LHCN-M2 (cell line): ENCODE measurements at places on chromosomes 16 and 17. TPM values are rescaled to one million over a fixed set of nuclear protein-coding genes. Genes with fewer than 3 reads are reported as not detected.
A peak's percentile ranks its signal among the peaks of the same experiment; 100 is the strongest.

Gene CDC6
- 43.2 and 46.6 TPM in 2 replicates for total RNA-seq

Gene EVI2A
- total RNA-seq = 38.0 and 53.9 TPM in 2 replicates

DNA sequence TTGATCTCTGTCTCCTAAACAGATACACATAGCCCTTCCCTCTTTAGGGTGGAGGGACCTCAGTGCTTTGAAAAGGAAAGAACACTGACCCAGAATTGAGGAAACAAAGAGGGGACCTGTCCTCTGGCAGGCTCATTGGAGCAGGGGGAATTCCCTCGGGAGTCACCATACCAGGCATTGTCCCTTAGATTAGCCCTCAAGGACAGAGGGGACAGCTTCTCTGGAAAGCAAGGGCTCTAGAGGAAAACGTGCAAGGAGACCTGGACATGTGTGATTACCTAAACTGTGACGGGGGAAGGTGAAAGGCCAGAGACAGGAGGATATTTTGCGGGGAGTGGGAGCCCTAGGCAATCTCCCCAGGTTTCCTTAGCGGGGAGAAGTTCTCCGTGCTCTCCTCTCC, 7.6 kb upstream of the FZD2 start:
- DNase-seq = no peak

- peak; percentile 63 for DNase-seq
These were observed 8.5 kb downstream of the ELMO3 start for GRCh38 chr16:67207249-67208091.

DNA sequence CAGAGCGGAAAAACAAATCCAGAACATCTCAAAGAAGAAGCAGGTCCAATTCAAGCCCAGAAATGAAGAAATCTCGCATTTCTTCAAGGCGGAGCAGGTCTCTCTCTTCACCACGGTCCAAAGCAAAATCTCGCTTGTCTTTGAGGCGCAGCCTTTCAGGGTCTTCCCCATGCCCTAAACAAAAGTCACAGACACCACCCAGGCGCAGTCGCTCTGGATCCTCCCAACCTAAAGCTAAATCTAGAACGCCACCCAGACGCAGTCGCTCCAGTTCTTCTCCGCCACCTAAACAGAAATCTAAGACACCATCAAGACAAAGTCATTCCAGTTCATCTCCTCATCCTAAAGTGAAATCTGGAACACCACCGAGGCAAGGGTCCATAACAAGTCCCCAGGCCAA, 10.3 kb downstream of the SRRM2 start:
- DNase-seq = no peak

DNA sequence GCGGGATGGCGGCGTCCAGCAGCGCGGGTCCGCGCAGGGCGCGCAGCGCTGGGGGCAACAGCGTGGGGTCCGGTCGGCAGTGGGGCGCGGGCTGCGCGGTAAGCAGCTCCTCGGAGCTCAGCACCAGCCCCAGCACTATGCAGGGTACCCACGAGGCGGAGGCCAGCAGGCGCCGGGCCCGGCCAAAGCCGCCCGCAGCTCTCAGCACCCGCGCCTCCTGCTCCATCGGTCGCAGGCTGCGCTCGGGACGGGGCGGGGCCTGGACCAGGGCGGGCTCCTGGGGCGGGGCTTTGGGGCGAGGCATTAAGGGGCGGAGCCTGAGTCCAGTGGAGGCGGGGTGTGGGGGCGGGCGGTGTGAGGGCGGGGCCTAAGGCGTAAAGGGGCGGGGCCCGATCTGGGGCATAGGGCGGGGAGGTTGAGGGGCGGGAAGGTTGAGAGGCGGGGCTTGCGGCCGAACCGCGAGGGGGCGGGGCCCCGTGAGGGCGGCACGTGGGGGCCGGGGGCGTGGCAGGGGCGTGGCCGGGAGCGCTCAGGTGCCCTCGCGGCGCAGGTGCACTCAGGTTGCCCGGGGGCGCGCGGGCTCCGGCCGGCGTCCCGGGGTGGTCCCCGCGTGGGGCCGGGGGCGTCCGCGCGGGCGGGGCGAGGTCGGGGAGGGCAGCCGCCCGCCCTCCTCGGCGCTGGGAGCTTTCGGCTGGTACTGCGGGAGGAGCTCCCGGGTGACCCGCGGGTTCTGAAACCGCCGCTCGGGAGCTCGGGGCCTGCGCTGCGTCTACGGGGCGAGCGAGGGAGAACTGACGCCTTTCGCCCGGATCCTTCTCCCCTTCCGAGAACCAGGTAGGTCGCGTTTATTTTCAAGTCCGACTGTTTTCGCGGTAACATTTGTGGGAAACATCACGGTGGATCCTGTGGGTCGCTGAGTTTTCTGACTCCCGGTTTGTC, 1.4 kb upstream of the SLC22A31 start:
- DNase-seq = peak; percentile 48

- DNase-seq = no peak
These were observed 989.7 kb downstream of the CDH11 start for GRCh38 chr16:64132190-64132589.

Gene TBX4
- total RNA-seq = not detected in 2 replicates

- peak; percentile 32 for DNase-seq
These were observed 6.2 kb upstream of the CRYBA1 start for GRCh38 chr17:29240477-29240876.

Gene SYCE1L
- total RNA-seq = 0.40 and 0.45 TPM in 2 replicates

DNA sequence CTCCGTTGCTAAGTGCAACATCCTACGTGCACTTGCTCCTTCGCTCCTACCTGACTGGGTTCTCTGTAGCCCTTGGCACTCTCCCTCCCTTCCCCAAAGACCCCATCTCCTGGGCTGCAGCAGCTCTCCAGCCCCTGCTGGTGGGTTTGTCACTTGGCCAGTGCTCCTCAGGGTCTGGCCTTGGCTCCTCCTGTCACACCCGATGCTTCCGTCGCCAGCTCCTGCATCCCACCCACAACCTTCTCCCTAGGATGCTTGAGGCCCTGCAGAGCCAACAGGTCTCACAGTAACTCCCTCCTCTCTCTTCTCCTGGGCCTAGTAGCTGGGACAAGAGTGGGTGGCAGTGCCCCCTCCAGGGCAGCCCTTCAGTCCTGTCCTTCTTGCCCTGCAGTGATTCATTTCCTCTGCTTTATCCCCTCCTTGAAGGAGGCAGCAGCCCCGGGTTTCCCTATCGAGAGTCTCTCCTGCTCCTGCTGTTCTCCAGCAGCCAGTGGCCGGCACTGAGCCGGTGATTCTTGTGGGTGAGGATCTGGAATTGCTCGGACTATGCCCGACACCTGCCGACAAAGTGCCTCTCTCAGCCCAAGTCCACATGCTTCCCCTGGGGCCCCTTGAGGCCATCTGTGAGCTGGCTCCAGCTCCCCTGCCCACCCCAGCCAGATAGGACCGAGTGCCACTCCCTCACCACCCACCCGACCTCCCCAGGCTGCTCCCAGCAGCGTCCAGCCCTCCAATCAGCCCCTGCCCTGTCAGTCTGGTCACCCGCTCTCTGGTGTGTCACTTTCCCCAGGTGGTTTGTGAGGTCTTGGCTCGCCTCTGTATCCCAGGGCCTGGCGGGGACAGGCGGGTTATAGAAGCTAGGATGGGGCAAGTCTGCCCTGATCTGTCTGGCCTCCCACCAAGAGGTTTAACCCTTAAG, 3.8 kb downstream of the LITAFD start:
- DNase-seq = peak; percentile 70

- DNase-seq = peak; percentile 66
These were observed 651 bp upstream of the EIF1 start for GRCh38 chr17:41687828-41688640.

- no peak for DNase-seq
These were observed 214.3 kb upstream of the TBX2 start for GRCh38 chr17:61185385-61185784.

GRCh38 chr17:63641692-63642448, 19.7 kb downstream of the MAP3K3 start:
- DNase-seq = no peak

DNA sequence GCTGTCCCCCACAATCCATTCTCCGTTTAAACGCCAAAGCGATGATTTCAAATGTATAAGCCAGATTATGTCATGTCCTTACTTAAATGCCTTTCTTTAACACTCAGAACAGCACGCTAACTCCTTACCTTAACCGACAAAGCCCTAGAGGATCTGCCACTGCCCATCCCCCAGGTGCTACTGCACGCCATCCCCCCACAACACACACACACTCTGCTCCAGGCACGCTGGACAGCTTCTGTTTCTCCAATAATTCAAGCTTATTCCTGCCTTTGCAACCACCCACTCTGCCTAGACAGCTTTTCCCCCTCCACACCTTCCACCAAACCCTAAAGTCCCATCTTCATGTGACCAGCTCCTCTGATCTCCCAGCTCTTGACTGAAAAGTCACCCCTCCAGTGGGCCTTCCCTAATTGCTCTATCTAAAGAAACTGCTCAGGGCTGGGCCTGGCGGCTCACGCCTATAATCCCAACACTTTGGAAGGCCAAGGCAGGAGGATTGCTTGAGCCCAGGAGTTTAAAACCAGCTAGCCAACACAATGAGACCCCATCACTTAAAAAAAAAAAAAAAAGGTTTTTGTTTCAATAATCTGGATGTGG, 38.9 kb upstream of the RPL38 start:
- DNase-seq = no peak

DNA sequence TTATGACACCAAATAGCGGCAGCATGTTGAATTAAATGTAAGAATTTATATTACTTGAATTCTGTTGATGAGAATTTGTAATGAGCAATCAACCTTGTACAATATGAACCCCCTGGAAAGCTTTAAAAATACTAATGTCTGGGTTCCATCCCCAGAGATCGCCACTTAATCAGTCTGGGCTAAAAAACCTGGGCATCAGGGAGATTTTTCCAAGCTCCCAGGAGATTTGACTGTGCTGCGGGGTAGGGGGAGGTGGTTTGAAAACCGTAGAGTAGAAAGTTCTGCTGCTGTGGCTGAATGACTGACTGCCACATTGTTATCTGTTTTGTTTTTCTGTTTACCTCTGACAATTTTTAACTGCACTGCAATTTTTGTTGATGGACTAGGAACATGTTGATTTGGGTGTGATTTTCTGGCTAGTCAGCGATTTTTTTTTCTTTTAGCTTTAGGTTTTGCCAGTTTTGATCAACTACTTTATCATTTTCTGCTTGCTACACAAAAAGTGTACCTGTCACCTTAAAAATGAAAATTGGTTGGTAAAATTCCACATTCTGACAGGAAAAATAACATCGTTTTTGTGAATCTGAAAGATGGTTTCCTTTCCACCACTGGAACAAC, 79.3 kb downstream of the PCTP start:
- no peak for DNase-seq

DNA sequence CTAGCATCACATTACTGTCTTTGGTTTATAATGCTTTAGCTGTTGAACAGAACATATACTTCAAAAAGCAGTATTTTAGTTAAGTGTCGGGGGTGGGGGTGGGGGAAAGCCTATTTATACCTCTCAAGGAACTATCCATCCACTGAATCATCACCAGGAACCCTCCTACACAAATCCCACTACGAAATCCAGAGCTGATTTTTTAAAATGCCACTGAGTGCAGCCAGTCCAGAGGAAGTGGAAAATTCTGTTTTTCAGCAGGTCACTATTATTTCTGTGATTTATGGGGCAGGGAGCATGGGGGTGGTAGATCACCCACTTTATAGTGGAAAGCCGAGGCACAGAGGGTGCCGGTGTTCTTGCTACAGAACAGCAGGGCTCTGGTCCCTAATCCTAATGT, 284.1 kb downstream of the SOX9 start:
- DNase-seq = peak; percentile 72

Gene RPUSD1
- total RNA-seq = 46.0 and 56.6 TPM in 2 replicates

DNA sequence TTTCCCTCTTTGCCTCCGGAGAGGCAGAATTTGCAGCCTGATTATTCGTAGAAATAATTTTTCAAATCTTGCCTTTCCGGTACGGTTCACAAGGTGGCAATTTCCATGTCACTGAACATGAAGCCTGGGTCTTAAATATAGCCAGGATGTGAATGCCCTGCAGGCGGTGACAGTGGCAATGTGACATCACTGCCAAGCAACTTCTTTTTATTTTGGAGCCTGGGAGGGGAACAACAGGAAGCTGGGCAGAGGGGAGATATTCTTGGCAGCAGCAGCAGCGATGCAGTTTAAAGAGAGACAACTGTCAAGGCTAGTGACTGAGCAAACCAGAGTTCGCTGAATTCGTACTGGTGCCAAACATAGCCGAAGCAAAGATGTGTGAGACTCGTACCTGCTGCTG, 171.1 kb downstream of the SNX29 start:
- DNase-seq = no peak

Gene SLC13A2
- total RNA-seq = not detected in 2 replicates

Gene MT1F
- total RNA-seq = not detected in 2 replicates

Gene RAB40B
- total RNA-seq = 15.6 and 17.9 TPM in 2 replicates

Gene TSPAN10
- 8.5 and 8.8 TPM in 2 replicates for total RNA-seq

Gene TBC1D3G
- total RNA-seq = not detected in 2 replicates

DNA sequence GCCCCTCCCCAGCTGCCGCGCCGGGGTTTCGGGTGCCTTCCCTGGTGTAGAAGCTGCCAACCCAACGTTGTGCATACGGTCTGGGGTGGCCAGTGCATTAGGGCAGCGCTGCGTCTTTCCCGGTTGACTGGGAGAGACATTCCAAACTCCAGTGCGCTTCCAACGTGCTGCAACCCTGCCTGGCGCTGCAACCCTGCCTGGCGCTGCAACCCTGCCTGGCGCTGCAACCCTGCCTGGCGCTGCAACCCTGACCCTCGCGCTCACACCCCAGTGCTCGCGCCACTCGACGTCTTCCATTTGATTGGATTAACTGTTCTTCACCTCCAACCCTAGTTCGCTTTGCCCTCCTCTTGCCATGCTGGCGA, 488 bp upstream of the HAP1 start:
- no peak for DNase-seq

Gene SOX15
- total RNA-seq = 0.96 and 2.0 TPM in 2 replicates

Gene PRR35
- 0.06 TPM in 1 of 2 replicates, not detected in the other for total RNA-seq

Gene DDX5
- total RNA-seq = 371 and 663 TPM in 2 replicates

- DNase-seq = no peak
These were observed 201.7 kb upstream of the PSMD7 start for GRCh38 chr16:74094962-74095361.

GRCh38 chr17:35210741-35211140, 16.5 kb upstream of the SLC35G3 start:
- no peak for DNase-seq

DNA sequence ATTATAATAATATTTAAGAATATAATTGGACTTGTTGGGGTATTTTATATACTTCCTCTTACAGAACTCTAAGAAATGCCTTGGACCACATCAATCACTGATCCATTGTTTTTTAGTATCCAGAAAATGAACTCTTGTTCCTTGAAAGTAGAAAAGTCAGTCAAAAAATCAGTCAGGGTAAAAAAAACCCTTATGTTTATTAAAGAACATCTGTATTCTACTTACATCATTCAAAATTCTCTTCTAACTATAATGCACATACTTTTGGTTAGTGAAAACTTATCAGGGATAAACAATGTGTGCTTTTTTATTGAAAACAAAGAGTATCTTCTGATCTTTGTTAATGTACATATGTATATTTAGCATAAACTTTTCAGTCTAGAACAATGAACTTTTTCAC, 23.5 kb upstream of the CDR2 start:
- no peak for DNase-seq
